ENCODE measurements at places on chromosomes 11 and 22.
A peak's percentile ranks its signal among the peaks of the same experiment; 100 is the strongest.

GRCh38 chr11:73715541-73715940, 45.3 kb downstream of the RAB6A start:
- DNase-seq, result no peak

- DNase-seq, result no peak
These were observed 59.3 kb downstream of the CELSR1 start for GRCh38 chr22:46478083-46478551.

DNA sequence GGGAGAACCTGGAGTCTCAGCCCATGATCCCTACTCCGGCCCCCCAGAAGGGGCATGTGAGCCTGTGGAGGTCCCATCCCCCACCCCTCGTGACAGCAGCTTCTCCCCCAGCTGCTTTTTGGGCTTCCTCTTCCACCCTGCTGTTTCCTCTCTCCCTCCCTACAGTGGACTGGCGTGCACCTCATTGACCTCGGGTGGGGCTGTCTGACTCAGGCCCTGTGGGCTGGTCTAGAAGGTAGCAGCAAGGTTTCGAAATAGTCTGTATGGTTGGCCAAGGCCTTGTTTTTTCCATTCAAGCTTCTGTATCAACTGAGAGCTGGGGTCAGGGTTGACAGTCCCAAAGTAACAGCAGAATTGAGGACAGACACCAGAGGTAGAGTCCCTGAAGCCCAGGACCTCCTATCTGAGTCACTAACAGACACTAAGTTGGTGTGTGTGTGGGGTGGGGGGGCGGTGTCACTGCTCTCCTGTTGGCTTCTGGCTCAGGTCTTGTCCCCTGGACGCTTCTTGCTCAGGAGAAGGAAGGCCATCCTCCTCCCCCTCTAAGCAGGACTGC, 7.7 kb downstream of the SLC37A2 start:
- DNase-seq, result peak; percentile 87

- DNase-seq, result peak; percentile 54
These were observed 84.7 kb downstream of the MSANTD4 start for GRCh38 chr11:105937331-105937730.

DNA sequence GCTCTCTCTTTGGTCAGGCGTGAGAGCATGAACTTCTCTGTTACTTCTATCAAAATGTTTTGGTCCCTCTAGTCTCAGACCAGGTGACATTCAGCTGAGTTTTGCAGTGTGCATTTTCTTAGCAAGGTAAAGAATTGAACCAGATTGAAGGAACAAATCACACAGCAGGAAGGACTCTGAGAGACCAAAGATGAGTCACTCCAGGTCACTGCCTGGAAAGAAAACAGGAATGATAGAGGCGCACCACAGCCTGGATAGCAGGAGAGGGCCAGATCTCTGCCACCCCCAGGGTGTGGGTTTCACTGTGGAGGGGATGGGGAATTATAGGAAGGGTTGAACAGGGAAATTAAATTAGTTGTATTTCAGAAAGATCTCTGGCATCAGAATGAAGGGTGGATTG, 788.3 kb downstream of the NTM start:
- DNase-seq, result peak; percentile 55

- DNase-seq, result peak; percentile 14
These were observed 30.0 kb upstream of the MMP7 start for GRCh38 chr11:102560555-102561011.

DNA sequence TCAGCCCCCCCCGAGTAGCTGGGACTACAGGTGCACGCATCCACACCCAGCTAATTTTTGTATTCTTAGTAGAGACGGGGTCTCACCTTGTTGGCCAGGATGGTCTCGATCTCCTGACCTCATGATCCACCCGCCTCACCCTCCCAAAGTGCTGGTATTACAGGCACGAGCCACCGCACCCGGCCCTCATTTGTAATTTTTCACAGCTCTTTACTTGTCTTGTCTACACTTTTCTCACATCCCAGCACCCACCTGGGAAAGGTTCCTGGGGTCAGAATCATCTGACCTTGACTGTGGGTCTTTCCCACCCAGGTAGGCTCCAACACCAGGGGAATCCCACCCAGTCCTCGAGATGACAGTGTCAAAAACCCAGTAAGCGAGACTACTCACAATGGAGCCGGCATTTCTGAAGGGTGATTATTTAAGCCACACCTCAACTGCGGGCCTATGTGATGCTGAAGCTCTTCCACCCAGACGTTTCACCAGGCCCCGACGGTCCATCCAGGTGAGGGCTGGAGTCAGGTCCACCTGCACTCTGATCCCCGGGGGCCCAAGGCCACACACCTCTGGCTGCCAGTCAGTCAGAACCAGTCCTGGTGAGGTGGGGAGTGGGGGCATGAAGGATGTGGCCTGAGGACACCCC, 23.4 kb downstream of the CELSR1 start:
- peak; percentile 72 for DNase-seq

DNA sequence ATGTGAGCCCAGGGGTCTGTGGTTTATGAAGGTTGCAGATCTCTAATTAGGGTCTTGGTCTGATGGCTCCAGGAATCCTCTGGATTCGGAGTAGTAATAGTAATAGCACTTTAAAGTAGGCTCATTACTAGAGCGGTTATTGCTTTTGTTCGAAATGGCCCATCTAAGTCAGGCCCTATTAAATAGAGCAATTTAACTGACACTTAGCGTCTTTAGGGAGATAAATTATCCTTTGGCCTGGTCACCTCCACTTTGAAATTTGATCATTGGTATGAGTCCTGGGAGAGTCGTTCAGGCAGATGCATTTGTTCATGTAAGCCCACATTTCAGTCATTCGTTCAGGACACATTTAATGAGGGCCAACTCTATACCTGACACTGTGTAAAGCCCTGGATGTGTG, 54.8 kb downstream of the LDLRAD3 start:
- DNase-seq, result no peak
